ENCODE measurements at places on chromosomes 16 and 17. TPM values are rescaled to one million over a fixed set of nuclear protein-coding genes. Genes with fewer than 3 reads are reported as not detected.

CETP gene
- total RNA-seq, result not detected

SDK2 gene
- total RNA-seq, result 14.8 TPM

NUDT16L1 gene
- 45.8 TPM for total RNA-seq

ZNF469 gene
- 2.4 TPM for total RNA-seq

PLLP gene
- total RNA-seq, result 3.4 TPM

Measured in WTC11 (cell line).